ENCODE measurements at places on chromosomes 3 and 15.

DNA sequence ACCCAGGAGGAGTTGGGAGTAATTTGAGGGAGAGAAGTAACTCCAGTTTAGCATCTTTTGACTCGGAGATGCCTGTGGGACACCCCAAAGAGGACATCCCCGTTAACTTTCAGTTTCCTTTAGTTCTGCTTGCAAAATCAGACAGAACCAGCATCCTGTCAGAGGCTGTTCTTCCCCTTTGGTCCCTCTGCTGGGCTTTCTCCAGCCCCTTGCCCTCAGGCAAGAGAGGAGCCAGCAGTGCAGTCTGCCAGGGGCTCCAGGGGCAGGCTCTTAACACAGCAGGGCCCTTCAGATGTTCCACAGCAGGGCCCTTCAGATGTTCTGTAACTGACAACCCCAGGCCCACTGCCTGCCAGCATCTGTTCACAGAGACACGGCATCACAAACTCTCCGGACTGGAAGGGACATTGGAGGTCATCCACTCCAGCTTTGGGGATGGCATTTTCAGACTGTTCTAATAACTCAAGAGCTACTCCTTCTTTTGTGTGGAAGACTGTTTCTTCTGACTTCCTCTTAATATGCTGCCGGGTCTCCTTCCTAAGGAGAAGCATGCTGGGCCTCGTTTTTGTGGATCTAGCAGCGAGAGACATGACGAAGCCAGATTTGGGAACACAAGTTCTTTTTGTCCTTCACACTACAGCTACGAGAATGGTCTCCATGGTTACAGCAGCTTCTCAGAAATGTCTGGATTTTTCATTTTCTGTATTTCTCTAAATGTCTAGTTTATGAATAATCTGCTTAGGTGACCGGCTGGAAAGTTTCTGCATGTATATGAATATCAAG lies 51.9 kb downstream of the KY start:
- H3K27me3 ChIP-seq, result no peaks in the 10 kb centered on the region
- H3K27ac ChIP-seq, result no peak overlapping the region
- no peak for DNase-seq

GRCh38 chr15:67305506-67305905 lies 50.9 kb downstream of the IQCH start:
- no peak for DNase-seq
- H3K36me3 ChIP-seq, result no peaks in the 10 kb centered on the region
- H3K27me3 ChIP-seq, result no peaks in the 10 kb centered on the region
- no peak overlapping the region for H3K27ac ChIP-seq
- no peak overlapping the region for H3K4me3 ChIP-seq

GRCh38 chr3:3815206-3815605 lies 16.0 kb downstream of the LRRN1 start:
- no peaks in the 10 kb centered on the region for H3K27me3 ChIP-seq
- no peak overlapping the region for H3K4me3 ChIP-seq
- no peaks in the 10 kb centered on the region for H3K4me1 ChIP-seq
- DNase-seq, result no peak
- H3K36me3 ChIP-seq, result no peaks in the 10 kb centered on the region
- H3K27ac ChIP-seq, result no peak overlapping the region

- H3K36me3 ChIP-seq, result no peaks in the 10 kb centered on the region
- no peak overlapping the region for H3K4me3 ChIP-seq
- H3K27ac ChIP-seq, result no peak overlapping the region
- H3K27me3 ChIP-seq, result peaks cover 8% of the 10 kb centered on the region
Observed at GRCh38 chr3:182259579-182259978, 533.7 kb upstream of the ATP11B start.
